ENCODE measurements at places on chromosomes 3 and 15.

GRCh38 chr15:66773129-66773873, 71.3 kb downstream of the SMAD6 start:
- no peak for DNase-seq

DNA sequence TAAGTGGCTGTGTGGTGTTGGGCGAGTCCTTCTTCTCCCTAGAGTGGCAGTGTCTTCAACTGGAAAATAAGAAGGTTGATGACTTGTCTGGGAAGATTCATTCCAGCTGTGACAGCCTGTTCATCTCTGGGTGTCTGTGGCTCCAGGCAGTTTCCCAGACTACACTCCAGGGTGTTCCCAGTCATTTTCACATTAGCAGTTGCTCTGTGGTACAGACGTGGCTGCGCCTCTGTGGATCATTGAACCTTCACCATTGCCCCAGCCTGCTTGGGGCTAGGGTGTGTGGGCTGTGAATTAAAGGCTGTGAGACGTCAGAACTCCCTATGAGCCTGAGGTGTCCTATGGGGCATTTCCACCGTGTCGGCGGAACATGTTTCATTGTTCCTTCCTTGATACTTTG, 239.6 kb upstream of the NR2E3 start:
- no peak for DNase-seq

- DNase-seq: no peak
These were observed 199.1 kb upstream of the GADL1 start for GRCh38 chr3:31093606-31094005.

DNA sequence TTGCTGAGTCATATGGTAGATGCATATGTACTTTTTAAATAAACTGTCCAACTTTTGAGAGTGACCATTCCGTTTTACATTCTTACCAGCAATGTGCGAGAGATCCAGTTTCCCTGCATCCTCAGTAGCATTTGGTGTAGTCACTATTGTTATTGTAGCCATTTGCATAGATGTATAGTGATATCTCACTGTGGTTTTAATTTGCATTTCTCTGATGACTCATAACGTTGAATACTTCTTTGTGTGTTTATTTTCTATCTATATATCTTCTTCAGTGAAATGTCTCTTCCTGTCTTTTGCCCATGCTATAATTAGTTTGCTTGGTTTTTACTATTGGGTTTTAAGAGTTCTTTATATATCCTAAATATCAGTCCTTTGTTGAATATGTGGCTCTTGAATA, 255.7 kb upstream of the GRM7 start:
- DNase-seq: no peak

- DNase-seq: no peak
These were observed 109.8 kb upstream of the RASGRP1 start for GRCh38 chr15:38674448-38674847.

GRCh38 chr3:51944451-51945021, 2.4 kb downstream of the PARP3 start:
- DNase-seq: no peak

GRCh38 chr15:96369825-96370621, 39.5 kb downstream of the NR2F2 start:
- DNase-seq: no peak

- peak; percentile 88 for DNase-seq
These were observed 113.5 kb downstream of the VGLL4 start for GRCh38 chr3:11530153-11530721.

GRCh38 chr3:196093317-196094111, 11.6 kb upstream of the TFRC start:
- no peak for DNase-seq

GRCh38 chr3:188280627-188281026, 126.7 kb downstream of the LPP start:
- DNase-seq: no peak

DNA sequence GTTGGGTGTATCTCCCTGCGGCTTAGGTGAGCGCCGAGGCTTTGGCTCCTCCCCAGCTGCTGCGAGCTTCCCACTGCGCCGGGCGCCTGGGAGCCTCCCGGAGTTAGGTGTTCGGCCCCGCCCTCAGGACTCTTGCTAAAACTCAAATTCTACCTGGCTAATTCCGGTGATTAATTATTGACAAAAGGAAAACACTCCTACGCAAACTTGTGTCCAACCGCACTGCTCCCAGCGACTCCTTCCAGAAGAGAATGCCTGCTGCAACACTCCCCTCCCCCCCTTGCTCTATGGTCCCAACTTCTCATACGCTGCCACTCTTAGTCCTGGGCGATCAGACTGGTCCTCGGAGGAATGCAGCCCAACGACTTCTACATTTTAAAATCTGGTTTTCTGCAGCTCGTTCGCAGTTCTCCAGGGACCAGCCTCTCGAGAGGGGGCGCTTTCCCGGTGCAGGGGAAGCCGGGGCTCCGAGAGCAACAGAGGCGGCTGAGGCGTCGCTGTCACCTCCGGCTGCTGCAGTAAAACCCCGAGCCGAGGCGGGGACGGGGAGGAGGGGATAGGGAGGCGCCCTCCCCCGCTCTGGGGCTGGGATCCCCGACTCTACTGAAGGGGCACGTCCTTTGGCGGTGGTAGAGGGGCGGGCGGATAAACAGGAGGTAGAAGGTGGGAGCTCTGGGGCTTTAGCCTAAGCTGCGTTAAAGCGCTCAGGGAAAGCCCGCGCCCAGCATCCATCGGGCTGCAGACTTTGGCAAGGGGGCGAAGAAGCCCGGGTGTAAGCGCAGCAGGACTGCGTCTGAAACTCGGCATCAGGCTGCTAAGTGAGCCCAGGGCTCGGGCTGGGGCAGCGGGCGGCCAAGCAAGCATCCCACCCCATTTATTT, at the start of gene SPTSSB:
TSS of gene SPTSSB (minus strand) at position 77 of the 880 bp plus-strand sequence. CDS start 25,194 bp downstream, outside the sequence.
- no peak for DNase-seq
